AG08396 (cell line): ENCODE measurements at places on chromosomes 12 and 14.
A peak's percentile ranks its signal among the peaks of the same experiment; 100 is the strongest.

- DNase-seq, result no peak
Measured at GRCh38 chr12:62436164-62436503, 30.5 kb upstream of the MON2 start.

DNA sequence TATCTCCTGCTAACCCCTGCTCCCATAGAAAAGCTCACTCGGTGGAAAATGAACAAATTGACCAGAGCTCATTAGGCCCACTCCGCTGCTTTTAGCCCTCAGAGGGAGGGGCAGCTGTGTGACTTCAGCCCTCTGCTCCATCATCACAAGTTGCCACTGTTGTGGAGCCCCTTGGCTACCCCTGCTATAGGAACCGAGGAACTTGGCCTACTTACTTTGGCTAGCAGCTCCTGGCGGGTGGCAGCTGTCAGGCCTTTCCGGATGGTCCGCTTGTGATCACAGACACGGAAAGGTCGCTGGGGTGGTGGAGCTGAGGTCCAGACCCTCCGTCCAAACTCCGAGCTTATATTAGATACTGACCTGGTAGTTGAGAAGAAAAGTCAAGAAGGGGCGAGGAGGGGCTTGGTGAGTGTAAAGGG is 612 bp downstream of the CIDEB start:
- no peak for DNase-seq

DNA sequence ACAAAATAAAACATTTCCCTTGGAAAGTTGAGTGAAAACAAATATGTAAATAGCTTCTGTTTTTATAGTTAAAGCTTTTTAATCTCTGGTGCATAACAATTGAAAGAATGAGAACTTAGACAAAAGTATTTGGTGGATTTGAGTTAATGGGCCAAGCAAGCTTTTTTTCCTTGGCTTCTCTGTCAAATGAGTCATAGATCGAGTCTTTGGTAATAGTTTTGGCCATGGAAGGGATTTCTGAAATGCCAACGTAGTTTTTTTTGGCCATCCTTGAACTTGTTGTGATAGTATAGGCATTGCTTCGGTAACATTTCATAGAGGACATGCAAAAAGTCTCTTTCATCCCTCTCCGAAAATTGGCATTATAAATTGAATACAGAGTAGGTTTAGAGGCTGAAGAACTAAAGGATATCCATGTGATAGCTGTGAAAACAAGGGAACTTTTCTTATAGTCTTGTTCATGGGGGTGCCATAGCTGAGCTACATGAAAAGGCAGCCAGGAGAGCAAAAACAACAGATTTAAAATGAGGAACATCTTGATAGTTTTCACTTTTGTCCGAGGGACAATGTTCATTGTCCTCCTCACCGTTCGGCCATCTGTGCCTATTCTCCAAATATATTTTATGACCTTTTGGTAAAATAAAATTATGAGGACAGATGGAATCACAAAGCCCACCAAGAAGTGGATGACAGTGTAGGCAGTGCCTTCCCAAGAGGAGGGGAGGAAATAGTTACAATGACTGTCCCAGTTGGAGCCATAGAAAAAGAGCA is 34.7 kb downstream of the GPR19 start:
- peak; percentile 63 for DNase-seq

DNA sequence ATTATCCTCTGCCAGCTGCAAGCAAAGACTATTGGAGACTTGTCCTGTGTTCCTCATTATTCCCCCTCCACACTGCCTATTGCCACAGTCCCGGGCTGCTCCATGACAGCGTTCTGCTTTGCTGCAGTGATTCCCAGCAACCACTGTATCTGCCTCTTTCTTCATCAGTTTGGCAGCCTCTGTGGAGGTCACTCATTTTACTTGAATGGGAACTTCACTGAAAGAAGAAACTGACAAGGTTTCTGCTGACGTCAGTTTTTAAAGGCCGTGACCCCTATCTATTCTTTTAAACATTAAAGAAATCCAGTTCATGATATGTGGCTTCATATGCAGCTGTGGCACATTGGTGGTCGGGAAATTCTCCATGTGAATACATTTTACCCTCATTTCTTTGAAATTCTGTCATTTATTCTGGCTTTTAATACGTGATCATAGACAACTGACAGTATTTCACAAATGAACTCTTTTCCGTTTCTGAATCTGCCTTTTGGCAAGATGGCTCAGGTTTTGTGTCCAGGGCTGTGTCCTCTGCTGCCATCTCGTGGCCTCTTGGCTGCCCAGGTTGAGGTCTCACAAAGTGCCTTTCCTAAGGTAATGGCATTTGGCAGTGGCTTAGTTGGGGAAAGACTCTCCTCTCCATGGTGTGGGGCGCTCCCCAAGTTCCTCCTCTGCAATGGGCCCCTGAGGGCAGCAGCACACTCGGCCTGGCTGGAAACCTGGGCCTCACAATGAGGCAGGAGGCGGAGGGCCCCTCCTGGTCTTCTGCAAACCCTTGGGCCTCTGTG is 5.8 kb downstream of the TMEM253 start:
- DNase-seq, result peak; percentile 70

- DNase-seq, result no peak
Measured at GRCh38 chr12:66648033-66648735, 30.7 kb downstream of the GRIP1 start.

- DNase-seq, result no peak
Measured at GRCh38 chr12:93707836-93708235, 30.7 kb downstream of the CRADD start.
